ENCODE measurements at places on chromosomes 4 and X. TPM values are rescaled to one million over a fixed set of nuclear protein-coding genes. Genes with fewer than 3 reads are reported as not detected.

The MTM1 gene
- 13.4 TPM for polyA plus RNA-seq

The TRIM61 gene
- polyA plus RNA-seq = 3.2 TPM

The LRP2BP gene
- polyA plus RNA-seq = 3.2 TPM

The NAA15 gene
- 35.9 TPM for polyA plus RNA-seq

The WDFY3 gene
- polyA plus RNA-seq = 49.5 TPM

All from right renal pelvis (tissue), 4 donors.